T-helper 22 cell (primary cell): ENCODE measurements at places on chromosomes 6 and 20.
A peak's percentile ranks its signal among the peaks of the same experiment; 100 is the strongest.

GRCh38 chr6:66128656-66129055, 421.6 kb upstream of the EYS start:
- DNase-seq = no peak

DNA sequence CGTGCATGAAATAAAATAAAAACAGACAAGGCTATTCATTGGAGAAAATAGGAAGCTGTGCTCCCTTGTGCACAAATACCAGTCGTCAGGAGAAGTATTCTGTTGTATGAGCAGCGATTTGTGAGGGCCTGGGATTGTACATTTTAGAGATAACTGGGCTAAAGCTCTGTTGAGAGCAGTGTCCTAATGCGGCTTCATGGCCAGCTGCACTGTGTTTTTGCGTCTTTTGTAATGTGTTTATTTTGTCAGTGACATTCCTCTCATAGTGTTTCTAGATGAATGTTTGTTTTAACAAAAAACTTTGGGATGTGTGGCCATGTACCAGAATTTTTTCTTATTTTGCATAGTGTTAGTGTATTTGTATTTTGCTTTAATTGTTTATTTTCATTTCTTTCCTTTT, 14.8 kb downstream of the ERMARD start:
- DNase-seq = no peak

DNA sequence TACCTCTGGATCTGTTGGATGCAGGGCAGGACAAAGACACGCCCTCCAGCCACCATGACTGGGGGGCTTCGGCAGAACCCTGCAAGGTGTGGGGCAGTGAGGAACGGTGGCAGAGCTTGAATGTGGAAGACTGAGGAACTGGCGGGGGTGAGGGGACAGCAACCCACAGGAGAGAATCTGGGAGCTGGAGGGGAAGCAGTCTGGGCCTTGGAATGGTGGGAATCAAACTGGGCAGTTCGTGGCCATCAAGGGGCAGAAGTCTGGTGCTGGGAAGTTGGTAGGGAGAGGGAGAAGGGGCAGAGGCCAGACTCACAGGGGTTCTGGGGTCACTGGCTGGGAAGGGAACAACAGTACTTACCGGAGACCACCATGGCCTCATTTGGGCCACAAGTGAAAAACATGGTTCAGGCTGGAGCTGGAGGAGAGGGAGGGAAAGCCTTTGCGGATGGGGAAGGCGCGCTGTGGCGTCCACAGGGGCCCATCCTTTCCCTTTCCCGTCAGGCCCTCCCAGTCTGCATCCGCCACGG, 635 bp downstream of the FLOT1 start:
- DNase-seq = no peak

GRCh38 chr6:109221543-109222195, 126.4 kb downstream of the CEP57L1 start:
- no peak for DNase-seq

GRCh38 chr6:3402310-3403237, 54.3 kb downstream of the SLC22A23 start:
- DNase-seq = no peak

DNA sequence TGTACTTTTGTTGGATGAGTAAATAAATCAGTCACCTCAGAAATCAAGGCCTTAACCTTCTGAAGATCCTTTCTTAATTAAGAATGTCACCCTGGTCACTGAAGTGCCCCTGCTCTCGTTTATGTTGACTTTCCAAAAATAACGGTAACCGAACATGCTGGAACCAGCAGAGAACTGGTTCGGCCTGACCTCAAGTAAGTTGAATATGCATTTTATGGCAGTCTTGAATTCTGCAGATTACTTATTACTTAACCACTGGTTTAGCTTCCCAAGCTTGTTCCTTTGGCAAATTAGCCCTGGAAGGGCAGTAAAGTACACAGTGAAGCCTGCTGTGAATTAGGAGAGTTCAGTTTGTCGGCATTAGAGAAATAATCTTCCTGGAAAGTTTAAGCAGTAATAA, 12.2 kb downstream of the MAPRE1 start:
- DNase-seq = no peak

DNA sequence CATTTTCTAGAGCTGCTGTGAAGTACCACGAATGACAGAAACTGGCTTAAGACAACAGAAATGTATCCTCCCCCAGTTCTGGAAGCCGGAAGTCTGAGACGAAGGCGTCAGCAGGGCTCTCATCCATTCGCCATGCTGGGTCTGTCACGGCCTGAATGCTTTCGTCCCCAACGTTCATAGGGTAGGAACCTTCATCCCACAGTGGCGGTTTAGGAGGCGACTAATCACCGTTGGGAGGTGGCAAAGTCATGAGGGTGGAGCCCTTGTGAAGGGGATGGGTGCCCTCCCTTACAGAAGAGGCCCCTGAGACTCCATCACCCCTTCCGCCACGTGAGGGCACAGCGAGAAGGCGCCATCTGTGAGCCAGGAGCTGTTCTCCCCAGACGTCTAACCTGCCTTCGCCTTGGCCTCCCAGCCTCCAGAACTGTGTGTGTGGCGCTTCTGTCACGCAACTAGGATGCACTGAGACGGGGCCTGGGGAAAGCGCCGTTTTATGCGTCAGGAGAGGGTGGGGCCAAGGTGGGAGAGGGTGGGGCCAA, 250.3 kb downstream of the TTLL2 start:
- DNase-seq = no peak

DNA sequence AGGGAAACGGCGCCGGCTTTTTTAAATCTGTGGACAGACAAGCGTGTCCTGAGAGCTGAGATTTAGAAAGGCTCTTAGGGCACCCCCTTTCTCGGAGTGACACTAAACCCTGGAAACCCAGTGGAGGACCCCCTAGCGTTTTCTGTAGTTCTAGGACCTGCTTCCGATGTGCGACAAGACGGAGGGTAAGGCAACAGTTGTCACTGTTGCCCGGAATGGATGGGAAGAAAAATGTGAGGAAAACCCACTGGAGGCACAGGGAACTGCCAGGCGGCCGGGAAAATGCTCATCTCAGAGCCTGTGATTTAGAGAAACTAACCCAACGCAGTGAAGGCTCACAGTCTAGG, 551 bp upstream of the ATP5F1E start:
- no peak for DNase-seq

GRCh38 chr6:161882196-161882765, 608.4 kb upstream of the AGPAT4 start:
- DNase-seq = no peak

DNA sequence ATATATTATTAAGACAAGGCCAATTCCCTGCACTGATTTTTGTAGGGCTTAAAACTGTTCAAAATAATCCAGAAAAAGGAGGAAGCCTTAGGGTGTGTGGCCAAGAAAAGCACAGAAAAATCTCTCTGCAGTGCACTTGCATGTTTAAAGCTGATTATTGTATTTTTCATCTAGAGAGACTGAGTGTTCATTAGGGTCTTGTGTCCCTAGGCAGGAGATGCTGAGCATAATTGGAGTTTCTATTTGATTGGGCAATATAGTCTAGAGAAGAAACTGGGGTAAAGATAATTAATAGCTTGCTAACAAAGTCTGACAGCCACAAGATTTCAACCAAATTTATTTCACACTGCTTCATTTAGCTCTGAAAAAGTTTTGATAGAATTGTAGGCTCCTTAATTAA, 2.4 kb downstream of the FLRT3 start:
- no peak for DNase-seq

DNA sequence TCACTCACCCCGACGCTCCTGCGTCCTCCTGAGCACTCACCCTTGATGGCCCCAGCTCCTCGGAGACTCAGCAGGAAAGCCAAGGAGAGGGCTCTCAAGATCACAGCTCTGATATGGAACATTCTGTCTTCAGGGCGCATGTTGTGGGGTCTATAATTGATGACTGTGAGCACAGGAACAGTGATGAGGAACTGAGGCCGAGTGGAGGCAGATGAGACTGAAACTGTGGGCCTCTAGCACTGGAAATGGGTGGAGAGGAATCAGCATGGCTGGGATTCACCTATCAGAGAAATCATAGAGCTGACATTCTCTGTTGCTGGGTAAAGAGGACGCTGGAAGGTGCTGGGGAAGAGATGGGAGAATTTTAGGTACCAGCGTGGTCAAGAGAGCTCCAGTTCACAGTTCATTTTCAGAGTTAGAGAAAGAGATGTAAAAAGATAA, at the start of gene HLA-DPA1:
Gene HLA-DPA1, minus strand, starts transcription at position 219 of the 441 bp plus-strand sequence.
- DNase-seq = peak; percentile 21
